ENCODE measurements at places on chromosomes 4 and X.

DNA sequence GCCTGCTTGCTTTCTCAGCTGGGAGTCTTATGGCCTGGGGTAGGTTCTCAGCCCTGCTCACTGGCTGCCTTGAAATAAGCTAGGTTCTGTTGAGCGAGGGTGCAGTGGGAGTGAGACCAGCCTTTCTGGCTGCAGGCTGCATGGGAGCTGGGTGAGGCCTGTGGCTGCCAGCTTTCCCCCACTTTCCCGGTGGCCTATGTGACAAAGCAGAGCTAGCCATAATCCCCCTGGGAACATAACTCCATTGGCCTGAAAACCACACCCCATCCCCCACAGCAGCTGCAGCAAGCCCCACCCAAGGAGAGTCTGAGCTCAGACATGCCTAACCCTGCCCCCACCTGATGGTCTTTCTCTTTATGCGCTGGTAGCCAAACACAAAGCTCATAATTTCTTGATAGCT is 118.9 kb downstream of the KLHL4 start:
- no peak for DNase-seq

GRCh38 chr4:108313546-108314339 is 145.0 kb upstream of the LEF1 start:
- DNase-seq: no peak

- DNase-seq: no peak
Measured at GRCh38 chrX:120365320-120365719, 3.4 kb downstream of the ATP1B4 start.

- no peak for DNase-seq
Measured at GRCh38 chrX:22882543-22882942, 117.2 kb upstream of the DDX53 start.

- no peak for DNase-seq
Measured at GRCh38 chr4:125714845-125715244, 400.1 kb downstream of the FAT4 start.

GRCh38 chr4:178275671-178276360 is 833.6 kb upstream of the AGA start:
- no peak for DNase-seq

- DNase-seq: no peak
Measured at GRCh38 chr4:114019276-114019968, 40.0 kb upstream of the ARSJ start.

DNA sequence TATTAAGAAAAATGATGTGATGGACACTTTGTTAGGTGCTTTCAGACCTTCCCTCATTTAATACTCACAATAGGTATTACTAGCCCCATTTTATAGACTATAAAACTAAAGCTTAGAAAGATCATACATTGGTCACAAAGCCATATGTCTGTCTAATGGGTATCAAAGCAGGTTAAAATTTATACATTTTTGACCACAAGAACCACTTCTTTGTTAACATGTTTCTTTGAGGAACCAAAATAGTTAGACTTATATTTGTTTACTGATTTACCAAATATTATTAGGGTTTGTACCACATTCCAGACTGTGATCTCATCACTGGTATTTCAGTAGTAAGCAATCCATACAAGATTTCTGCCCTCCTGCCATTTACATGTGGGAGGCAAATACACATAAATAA is 363.3 kb downstream of the NAF1 start:
- no peak for DNase-seq

- DNase-seq: no peak
Measured at GRCh38 chr4:63814171-63814964, 594.9 kb downstream of the TECRL start.

DNA sequence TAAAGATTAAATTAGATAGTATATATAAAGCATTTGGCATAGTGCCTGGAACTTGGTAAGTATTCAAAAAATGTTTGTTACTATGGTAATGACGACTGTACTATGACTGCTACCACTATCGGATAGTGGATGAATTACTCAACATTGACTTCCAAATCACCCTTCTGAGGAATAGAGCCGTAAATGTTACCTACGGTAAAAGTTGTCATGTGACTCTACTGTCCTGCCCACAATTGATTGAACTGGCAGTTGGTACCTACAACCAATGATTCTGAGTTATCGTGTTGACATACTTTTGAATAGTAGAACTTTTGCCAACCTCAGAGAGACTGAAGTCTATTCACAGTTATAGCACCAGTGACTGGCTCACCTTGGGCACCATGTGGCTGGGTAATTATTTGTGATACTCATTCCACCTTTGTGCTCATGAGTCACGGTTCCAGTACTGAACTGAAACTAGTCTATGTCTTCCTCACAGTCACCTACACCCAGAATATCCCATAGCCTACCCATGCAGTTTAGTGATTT is 185.5 kb upstream of the PITX2 start:
- peak; percentile 68 for DNase-seq

- no peak for DNase-seq
Measured at GRCh38 chr4:113740857-113741379, 20.6 kb downstream of the CAMK2D start.

DNA sequence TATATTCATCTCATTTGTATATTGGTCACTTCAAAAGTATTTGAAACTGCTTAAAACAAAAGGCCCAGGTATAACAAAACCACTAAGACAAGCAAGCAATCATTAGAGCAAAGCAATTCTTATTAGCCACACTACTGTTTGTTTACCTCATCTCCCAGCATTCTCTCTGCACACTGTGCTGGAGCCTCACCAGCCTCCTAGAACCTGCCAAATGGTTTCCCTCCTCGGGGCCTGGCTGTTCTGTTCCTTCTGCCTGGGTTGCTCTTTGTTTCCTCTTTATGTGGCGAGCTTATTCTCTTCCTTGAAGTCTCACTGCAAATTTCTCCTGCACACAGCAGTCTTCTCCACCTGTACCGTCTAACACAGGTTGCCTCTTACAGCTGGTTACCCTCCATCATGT is 67.5 kb upstream of the MND1 start:
- no peak for DNase-seq

DNA sequence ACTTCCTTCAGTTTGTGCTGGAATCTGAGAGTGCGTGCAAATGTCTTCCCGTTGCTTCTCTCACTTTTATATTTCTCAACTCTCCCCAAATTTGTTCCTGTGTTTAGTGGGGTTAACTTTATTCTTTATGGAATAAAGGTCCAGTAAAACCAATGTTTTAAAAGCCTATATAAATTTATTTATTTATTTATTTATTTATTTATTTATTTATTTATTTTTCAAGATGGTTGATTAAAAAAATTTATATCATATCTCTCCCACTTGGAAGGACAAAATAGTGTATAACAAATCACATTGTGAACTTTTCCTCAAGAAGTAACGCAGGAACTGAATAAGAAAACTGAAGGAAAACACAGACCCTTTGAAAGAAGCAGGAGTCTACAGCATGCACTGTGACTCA is 95.3 kb upstream of the ITM2A start:
- no peak for DNase-seq

- no peak for DNase-seq
Measured at GRCh38 chr4:165403637-165404036, 24.8 kb downstream of the CPE start.

DNA sequence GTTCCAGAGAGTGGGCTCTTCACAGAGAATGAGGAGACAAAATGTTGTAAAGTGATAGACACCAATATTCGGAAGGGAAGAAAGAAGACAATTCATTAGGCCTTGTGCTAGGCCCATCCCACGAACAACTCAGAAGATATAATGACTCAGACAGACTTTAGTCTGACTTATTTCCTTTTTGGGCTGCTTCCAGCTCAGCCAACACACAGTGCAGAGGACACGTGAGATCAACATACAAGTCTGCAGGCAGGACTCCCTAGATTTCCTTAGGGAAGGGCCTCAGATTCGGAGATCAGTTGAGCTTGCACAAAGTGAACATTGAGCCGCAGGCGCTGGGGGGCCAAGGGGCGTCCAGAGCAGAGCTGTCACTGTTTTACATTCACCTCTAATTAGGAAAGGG is 290.7 kb upstream of the TENM3 start:
- peak; percentile 96 for DNase-seq

DNA sequence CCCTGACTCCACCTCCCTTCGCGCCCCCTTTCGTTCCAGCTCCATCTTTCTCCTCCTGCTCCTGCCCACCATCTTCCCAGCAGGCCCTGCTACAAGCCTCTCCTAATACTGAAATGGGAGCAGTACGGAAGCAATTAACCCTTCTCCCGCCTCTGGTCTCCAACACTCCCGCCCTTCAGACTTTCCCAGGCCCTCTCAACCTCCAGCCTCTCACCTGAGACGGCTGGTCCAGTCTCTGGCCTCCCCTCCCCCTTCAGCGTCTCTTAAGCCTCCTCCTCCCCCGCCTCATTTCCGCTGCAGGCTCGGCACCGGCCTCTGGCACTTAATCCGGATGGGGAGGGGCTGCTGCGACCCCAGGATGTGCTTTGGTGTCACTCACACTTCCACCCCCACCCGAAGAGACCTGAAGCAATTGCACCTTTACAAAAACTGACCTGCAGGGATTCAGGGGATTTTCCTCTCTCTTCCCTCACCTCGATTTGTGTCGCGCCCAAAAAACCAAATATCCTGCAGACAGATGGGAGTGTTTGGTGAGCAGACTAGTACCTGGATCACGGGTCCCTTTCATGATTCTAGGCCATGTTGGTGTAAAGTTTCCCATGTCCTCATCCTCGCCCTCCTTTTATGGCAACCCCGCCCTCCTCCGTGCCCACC is 657 bp downstream of the TCEAL8 start:
- peak; percentile 35 for DNase-seq

GRCh38 chr4:117793845-117794480 is 240.3 kb upstream of the NDST3 start:
- no peak for DNase-seq

- no peak for DNase-seq
Measured at GRCh38 chrX:122115604-122116003, 1068.2 kb downstream of the GLUD2 start.

- DNase-seq: no peak
Measured at GRCh38 chr4:147535124-147535523, 54.2 kb downstream of the EDNRA start.

- no peak for DNase-seq
Measured at GRCh38 chr4:1813231-1813630, 20.1 kb downstream of the FGFR3 start.

GRCh38 chr4:156792462-156793085 is 179.0 kb downstream of the PDGFC start:
- DNase-seq: no peak

DNA sequence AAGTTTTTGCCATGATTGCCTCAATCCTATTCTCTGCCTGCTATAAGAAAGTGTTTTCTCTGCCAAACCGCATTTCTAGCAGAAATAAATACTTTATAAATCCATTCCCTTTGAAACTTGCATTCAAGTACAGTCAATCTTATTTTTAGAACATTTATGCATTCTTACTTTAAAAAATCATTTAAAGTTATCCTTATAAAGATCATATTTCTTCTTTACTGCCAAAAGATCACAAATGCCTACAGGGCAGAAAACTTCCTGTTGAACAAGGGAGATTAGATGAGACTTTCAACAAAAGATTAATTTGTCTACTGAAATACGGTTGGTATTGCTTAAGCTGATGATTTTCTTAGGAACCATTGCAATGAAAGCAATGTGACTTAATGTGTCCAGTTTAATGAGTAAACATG is 207.2 kb upstream of the SLIT2 start:
- peak; percentile 82 for DNase-seq

DNA sequence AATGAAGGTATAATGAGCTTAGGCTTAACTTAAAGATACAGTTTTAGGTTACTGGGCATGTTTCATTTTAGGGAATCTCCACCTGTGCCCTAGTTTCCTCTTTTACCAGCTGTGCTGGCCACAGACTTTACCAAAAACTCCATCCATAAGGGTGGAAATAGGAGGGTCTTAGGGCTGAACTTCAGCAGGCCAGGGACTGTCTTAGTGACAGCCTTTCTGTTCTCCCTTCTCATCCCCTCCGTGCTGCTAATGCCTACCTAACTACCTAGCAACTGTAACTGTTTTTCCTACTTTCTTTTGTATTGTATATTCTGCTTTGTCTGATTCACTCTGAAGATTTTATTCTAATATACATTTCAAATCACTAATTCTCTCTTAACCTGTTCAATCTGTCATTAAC is 1375.3 kb downstream of the PCDH18 start:
- DNase-seq: no peak

DNA sequence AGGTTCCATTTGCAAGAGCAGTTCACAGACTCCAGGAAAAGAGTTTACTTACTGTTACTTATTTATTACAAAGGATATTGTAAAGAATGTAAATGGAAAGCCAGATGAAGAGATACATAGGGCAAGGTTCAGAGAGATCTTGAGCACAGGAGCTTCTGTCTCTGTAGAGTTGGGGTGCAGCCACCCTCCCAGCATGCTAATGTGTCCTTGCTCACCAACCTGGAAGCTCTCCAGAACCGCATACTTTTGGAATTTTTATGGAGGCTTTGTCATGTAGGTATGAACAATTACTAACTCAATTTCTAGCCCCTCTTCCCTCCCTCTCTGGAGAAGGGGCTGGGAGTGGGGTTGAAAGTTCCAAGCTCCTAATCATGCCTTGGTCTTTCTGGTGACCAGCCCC is 857.2 kb downstream of the RPA4 start:
- peak; percentile 6 for DNase-seq

GRCh38 chrX:82945332-82945731 is 562.8 kb upstream of the POU3F4 start:
- DNase-seq: no peak

DNA sequence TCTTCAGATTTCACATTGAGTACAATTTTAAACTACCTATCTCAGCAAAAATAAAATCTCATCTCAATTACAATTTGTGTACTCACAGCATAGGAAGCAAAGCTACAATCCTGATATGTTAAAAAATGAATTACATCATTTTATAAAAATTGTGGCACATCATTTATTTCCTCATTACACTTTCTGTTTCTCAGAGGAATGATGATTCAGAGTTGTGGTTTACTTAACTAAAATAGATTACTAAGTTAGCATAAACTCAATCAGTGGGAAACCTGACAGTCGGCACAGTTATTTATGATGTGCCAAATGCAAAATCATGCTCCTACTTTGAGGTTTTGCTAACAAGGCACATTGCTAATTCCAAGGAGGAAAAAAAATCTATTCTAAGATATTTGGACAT is 325.0 kb downstream of the FBXO8 start:
- peak; percentile 69 for DNase-seq

- DNase-seq: no peak
Measured at GRCh38 chr4:173731257-173731656, 201.2 kb upstream of the HAND2 start.

- DNase-seq: no peak
Measured at GRCh38 chr4:96936886-96937285, 1097.0 kb downstream of the PDHA2 start.

GRCh38 chr4:110532901-110533589 is 57.1 kb downstream of the ENPEP start:
- DNase-seq: no peak
